ENCODE measurements at places on chromosomes 2 and 18.

- no peak for DNase-seq
These were observed 80.2 kb downstream of the PLEKHM3 start for GRCh38 chr2:207944979-207945600.

GRCh38 chr2:85550486-85550885 is 10.8 kb downstream of the GGCX start:
- no peak for DNase-seq

- no peak for DNase-seq
These were observed 44.7 kb downstream of the THSD7B start for GRCh38 chr2:136809998-136810397.

- DNase-seq, result no peak
These were observed 58.9 kb upstream of the KCNG2 start for GRCh38 chr18:79738581-79739439.

DNA sequence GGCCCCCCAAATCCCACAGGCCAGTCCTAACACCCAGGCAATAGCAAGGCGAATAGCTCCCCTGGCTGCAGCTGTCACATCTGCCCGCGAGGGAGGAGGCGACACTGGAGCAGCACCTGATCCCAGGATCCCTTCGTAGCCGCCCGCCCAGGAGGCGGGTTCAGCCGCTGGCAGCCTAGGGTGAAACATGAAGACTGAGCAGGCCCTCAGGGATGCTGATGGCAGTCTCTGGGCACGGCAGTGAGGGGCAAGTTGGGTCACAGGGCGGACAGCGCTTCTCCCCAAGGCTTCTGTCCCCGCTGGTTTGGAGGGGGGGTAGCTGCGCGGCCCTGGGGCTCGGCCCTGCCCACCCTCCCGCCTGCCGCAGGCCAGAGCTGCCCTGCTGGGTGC is 1.9 kb downstream of the DNMT3A start:
- no peak for DNase-seq

- DNase-seq, result no peak
These were observed 24.9 kb downstream of the HTR2B start for GRCh38 chr2:231099918-231100317.

GRCh38 chr2:105732955-105733607 is 11.6 kb upstream of the NCK2 start:
- no peak for DNase-seq

DNA sequence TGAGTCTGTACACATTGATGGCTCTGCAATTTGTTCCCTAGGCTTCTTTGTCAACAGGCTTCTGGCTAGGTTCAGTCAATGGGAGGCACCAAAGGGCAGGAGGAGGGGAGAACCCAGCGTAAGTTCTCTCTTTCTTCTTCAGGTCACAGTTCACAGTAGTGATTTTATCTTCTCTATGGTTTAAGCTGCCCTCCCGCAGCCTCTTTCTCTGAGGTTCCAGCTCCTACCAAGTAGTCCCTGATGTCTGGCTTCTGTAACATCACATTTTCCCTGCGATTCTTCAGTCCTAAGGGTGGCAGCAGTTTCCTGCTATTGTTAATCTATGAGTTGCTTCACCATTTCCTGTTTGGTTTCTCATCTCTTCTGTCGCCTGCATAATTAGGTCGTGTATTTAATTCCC is 107.4 kb downstream of the CPO start:
- DNase-seq, result no peak

DNA sequence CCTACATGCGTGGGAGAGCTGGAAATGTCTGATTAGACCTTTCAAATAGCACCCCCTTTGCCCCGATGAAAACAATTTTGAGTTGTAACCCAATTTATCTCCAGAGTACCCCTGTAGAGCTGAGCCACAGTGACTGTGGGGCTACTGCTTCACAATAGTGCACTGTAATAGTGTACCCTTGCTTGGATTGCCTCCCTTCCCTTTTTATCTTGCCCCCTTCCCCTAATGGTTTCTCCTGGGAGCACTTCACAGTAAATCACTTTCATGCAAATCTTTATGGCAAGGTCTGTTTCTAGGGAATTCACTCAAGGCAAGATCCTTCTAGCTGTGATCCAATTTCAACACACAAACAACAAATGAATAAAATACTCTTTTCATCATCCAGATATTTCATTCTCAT is 687.6 kb downstream of the MBD2 start:
- no peak for DNase-seq

DNA sequence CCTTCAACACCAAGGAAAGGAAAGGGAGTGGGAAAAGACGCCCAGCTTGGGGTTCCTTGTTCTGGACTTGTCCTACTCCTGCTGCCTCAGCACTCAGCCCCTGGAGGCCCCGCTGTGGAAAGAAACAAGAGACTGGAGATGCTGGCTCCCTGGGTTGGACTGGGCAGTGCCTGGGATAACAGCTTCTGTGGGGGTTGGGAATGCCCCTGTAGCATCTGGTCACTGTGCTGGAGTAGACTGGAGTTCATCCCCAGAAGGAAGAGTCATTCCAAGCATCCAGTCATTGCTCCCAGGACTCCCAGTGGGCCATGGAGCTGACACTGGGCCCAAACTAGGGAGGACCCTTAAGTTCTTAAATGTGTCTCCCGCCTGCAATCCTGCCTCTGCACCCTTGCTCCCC is 129.3 kb upstream of the HAAO start:
- DNase-seq, result no peak

- no peak for DNase-seq
These were observed 2.0 kb downstream of the RAPH1 start for GRCh38 chr2:203532957-203533658.

DNA sequence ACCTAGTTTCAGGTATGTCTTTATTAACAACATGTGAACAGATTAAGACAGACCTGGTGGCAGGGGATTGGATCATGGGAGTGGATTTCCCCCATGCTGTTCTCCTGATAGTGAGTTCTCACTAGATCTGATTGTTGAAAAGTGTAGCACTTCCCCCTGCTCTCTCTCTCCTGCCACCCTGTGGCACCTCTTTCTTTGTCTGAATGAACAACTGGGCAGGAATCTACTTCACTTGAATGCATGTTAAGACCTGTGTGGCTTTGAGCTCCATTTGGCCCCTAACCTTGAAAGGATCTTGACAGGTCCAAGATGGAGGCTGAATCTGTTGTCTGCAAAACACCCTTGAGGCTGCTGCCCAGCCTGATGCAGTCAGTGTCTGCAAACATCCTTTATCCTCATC is 194.4 kb downstream of the RNF144A start:
- DNase-seq, result no peak

DNA sequence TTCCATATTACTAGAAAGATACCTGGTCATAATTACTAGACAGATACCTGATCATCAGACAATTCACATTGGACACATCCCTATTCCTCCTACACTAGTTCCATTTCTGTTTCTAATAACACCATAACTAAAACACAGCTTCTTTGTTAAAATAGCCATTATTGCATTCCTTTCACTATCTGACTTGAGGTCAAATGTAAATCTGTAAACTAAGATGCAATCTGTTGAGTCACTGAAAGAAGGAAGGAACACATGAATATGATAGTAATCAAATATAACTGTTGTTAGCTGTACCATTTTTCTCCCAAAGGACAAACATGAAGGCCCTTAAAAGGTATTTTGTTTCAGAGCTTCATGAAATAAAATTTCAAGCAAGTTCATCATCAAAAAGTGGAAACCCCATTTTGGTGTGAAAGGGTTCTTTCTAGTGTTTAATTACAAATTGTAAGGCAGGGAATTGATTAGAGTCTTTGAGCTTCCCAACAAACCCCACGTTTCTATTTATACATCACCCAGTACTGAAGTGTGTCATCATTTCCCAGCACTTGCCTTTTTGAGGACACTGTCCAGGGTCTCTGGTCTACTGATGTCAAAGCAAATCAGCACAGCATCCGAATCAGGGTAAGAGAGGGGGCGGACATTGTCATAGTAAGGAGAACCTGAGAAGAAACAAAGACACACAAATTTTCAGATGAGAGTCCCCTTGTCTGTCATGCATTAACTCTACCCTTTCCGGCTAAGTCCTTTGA is 13.0 kb downstream of the RND3 start:
- no peak for DNase-seq

DNA sequence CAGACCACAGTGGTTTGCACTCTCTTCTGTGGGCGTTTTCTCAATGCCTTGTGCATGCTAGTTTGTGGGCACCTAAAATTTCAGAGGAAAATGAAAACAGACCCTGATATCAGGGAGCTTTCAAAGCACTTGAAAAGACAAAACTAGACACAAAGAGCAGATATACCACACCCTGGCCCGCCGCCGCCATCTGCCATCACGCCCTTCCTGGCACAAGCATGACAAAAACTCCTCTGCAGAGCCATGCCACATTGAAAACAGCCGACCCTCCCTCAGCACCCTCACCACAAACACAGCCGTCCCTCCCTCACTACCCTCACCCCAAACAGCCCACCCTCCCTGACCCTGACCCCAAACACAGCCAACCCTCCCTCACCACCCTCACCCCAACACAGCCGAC is 84.8 kb upstream of the RAB6C start:
- DNase-seq, result no peak

DNA sequence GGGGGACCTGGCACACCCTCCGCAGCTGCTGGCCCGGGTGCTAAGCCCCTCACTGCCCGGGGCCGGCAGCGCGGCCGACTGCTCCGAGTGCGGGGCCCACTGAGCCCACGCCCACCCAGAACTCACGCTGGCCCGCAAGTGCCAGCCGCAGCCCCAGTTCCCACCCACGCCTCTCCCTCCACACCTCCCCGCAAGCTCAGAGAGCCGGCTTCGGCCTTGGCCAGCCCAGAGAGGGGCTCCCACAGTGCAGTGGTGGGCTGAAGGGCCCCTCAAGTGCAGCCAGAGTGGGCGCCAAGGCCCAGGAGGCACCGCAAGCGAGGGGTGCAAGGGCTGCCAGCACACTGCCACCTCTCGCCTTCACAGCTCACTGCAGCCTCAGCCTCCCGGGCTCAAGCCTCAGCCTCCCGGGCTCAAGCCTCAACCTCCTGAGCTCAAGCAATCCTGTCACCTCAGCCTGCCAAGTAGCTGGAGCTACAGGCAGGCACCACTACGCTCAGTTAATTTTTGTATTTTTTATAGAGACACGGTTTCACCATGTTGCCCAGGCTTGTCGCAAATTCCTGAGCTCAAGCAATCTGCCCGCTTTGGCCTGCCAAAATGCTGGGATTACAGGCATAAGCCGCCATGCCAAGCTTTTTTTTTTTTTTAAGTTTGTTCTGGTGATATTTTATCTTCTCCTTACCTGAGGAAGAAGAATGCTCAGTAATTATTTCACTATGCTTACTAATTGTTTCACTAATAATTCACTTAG is 71.7 kb upstream of the CDCA7 start:
- DNase-seq, result no peak

GRCh38 chr2:204645018-204645773 is 99.9 kb downstream of the PARD3B start:
- DNase-seq, result no peak

GRCh38 chr2:43082111-43082894 is 144.1 kb downstream of the ZFP36L2 start:
- no peak for DNase-seq

- peak; percentile 11 for DNase-seq
These were observed 573 bp downstream of the PAIP2B start for GRCh38 chr2:71226096-71226964.

DNA sequence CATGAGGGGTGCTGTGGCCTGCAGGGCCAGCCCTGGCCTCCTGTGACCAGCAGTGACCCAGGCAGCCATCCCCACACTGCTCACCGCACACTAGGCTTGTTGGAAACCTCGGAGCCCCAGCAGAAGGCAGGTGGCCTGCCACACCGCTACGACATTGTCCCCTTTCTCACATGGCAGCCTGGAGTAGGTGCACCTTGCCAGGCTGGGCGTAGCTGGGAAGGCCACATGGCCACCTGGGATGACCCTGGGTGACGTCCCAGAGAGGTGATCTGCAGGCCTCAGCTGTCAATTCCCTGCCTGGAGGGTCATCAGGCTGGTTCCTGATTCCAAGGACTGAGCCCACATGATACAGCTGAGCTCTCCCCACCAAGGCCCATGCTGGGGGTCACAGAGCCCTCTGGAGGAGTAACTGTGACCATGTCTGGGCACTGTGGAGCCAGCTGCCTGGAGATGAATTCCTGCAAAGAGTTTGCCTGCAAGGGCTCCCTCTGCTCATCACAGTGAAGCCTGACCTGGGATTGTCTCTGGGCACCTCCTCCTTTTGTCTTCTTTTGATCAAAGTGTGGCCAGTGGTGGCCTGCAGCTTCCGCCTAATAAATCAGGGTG is 119.6 kb upstream of the OTOS start:
- no peak for DNase-seq

DNA sequence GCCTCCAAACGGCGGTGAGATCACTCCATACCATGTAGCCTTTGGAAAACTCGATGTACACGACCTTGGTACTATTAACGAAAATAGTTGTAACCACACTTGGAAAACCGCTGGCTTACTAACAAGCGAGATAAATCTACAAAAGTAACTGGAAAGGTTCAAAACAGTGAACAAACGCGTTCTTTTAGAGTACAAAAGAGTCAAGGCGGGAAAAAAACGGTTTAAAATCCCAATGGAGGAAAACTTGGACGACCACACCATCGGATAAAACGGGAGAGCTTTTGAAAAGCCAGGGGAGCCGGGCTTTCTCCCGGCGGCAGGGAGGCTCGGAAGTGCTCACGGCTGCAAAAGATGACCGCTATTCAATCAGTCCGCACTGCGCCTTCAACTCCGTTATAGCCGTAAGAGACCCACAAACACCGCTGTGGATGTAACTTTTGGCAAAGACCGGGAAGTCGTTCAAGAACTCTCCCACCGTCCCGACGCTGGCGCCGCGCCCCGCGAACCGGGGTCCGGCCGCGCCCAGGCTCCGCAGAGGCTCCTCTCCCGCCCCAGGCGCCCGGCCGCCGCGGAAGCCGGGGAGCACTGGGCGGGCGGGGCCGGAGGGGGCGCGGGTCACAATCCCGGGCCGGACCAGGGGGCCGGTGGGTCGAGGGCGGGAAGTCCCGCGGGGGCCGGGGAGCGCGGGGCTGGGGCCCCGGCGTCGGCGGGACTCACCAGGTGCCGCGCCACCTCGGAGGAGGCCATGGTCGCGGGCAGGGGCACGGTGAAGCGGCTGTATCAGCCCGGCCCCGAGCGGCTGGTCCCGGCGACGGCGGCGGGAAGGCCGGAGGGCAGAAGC is 465 bp downstream of the SEPTIN10 start:
- no peak for DNase-seq

GRCh38 chr2:126658319-126658904 is 2.5 kb downstream of the GYPC start:
- no peak for DNase-seq

GRCh38 chr2:150486539-150487484 is 655 bp downstream of the RND3 start:
- DNase-seq, result no peak

DNA sequence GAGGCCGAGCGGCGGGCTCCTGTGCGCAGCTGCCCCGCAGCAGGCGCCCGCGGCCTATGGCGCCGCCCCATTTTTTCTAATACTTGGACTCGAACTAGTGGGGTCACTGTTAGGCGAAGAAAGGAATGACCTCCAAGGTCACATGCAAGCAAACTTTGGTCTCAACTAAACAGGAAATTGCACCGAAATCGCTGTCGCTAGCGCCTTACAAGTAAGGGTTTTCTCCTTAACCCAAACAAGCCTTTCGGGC is 339 bp downstream of the ACAA2 start:
- peak; percentile 12 for DNase-seq

Data from activated T-helper 9 cell treated with anti-CD3 and anti-CD28 coated beads, Interleukin-2, amount 50 U/mL, for 16 hours (primary cell).